ENCODE measurements at places on chromosomes 5 and 9.

GRCh38 chr9:106961623-106962022, 98.7 kb downstream of the ZNF462 start:
- no peak for DNase-seq

DNA sequence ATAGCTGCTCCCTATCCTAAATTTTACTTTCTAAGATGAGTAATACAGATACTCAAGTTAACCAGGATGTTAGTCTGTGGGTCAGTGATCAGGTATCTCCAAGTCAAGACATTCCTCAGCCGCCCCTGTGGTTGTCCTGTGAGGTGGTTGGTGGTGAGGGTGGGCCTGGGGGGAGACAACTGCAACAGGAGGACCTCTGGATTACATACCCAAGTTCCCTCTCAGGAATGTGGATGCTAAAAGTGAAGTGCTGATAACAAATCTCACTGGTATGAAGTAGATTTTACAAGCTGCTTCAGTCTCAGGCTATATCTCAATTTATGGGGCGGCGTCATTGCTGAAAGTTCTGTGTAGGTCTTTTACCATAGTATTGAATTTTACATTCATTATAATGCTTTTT, 38.3 kb downstream of the SLC1A3 start:
- DNase-seq = no peak

- no peak for DNase-seq
Observed at GRCh38 chr9:122051351-122052321, 41.5 kb downstream of the TTLL11 start.

DNA sequence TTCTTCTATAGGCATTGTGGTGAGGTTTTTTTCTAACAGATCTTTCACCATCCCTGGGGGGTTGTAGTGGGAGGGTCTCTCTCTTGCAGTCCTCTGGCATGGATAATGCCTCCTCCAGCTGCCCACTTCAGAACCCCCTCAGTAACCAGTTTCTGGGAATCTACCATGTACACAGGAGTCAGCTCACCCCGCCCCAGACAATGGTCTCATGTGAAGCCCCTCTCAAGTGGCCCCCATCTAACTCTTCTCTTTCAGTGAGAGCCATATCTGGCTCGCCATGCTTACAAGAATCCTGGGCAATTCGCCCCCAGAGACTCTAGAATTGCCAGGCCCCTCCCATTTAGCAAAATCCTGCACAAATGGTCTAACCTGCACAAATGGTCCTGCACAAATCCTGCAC, 144.4 kb upstream of the FSTL4 start:
- no peak for DNase-seq

GRCh38 chr5:59893429-59894227, at the start of gene PDE4D:
Gene PDE4D (minus strand): TSS chr5:59893726.
- peak; percentile 77 for DNase-seq

- no peak for DNase-seq
Observed at GRCh38 chr5:39650008-39650762, 225.4 kb upstream of the DAB2 start.

DNA sequence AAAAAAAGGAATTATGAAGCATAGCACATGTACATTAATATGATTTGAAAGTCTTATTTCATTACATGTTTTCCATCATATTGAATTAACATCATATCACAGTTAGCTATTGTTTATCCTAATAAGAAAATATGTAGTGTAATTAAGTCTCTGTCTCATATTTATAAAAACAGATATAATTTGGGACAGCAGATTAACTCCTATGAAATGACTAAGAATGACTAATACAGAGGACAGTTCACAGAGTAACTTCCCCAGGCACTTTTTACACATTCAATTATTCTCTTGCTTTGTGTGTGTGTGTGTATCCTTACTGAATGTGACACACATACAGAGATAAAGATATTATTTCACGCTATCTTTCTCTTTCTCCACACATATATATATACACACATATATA, 2400.9 kb upstream of the C9orf72 start:
- DNase-seq = no peak

DNA sequence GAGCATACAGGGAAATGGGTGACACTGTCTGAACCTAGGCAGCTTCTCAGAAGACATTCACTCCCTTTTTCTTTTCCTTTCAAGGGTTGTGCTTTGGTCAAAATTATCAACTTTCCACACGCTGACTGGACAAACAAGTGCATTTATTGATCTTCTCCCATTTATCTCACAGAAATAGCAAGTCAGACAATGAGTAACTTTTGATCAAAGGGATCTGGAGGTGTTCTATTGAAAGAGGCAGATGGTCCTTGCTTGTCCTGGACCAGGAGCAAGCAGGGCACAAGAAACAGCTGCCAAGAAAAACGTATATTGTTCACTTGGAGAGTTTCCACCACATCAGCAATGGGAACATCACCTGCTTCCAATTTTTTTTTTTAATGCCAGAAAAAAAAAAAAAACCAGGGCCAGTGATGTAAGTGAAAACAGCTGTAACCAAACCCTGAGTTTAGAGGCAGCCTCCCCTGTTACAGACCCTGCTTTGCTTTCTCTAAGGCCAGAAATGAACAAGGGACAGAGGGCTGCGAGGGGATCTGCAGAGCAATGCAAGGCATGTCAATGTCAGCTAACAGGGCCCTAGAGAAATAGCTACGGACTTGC, 79.8 kb downstream of the NIPSNAP3B start:
- DNase-seq = no peak

GRCh38 chr5:14175381-14175780, 32.2 kb downstream of the TRIO start:
- no peak for DNase-seq

DNA sequence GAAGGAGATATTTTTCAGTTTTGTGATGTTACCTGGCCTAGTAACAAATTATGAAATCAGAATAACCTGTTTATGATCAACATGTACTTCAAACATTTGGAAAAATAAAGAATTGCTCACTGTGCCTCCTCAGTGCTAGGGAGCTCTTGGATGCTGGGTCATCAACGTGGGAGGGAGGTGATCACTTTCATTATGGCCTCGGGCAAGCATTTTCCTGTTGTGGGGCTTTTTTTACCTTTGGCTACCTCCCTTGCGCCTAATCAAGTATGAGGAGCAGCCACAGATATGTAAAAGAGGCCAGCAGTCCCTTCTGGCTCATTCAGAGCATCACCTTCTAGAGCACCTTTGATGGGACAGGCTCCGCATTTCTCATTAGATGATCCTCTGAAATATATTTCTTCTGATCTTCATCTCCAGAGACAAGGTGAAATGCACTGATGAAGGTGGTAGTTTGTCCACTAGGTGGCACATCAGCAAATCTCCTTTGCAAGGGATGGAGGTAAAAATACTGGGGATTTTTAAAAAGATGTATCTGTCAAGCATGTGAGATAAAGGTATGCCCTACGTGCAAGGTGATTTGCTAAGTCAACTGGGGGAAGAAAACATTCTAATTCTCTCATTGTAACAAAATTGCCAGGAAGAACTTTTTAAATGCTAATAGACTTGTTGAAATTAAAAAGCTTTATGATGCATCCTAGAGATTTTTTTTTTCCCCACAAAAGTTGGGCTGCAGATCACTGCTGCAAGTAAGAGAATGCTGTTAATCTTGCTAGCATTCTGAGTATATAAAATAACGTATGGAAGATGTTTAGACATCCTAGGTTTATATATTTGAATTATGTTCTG, 218.2 kb downstream of the MAST4 start:
- no peak for DNase-seq

DNA sequence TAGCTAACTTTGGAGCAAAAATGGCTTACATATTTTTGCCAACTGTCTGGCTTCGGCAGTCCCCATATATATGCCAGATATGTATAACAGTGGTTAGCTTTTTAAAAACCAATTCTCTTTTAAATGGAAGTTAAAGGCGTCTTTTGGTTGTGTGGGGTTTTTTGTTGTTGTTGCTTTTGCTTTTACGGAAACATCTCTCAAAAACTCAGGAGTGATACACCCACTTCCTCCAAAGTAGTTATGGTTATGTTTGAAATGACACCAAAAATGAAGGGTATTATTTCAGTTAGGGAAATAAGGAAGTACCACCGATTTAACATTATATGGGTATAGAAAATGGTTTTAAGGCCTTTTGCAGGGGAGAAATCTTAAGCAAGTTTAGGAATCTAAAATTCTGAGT, 2.3 kb downstream of the CNOT8 start:
- no peak for DNase-seq

GRCh38 chr5:76696251-76696650, 19.7 kb upstream of the F2R start:
- DNase-seq = no peak

DNA sequence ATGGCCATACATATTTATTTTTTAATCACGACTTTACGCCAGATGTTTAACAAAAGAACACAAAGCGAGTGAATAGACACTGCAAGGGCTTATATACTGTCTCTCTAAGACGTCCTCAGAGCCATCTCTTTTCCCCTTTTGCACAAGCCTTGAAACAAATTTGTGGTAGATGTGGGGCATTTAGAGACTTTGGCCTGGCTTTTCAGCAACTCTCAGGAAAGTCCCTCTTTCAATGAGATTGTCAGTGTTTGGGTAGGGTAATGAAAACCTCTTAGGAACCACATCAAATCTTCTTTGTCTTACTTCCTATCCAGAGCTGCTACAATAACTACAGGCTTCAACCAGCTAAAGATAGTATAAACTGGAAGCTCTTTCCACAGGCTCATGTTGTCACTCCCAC, 380.0 kb downstream of the ANXA1 start:
- no peak for DNase-seq

- DNase-seq = no peak
Observed at GRCh38 chr5:136809382-136809781, 444.0 kb upstream of the TRPC7 start.

DNA sequence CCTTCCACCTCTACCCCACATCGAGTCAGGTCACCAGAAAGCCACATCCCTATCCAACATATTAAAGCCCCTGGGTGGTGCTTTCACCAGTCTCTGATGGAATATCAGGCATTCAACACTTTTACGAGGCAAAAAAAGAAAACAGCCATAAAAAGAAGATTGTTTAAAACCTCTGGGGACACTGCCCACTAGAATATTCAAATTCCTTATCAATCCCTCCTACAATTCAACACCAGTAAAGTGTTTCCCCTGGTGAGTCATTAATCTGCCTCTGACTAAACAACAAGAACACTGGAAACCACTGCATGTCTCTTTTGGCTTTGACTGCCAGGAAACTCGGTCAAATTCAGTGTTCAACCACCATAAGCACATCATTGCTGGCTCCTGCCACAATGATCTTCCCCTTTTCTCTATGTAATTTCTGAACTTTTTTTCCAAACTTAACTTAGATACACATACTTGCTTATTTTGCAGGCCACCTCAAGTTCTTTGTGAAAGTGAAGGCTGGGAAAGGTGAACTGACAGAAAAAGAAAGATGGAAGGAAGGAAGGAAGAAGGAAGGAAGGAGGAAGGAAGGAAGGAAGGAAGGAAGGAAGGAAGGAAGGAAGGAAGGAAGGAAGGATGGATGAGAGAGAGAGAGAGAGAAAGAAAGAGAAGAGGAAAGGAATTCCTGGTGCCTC, 105.3 kb downstream of the PAX5 start:
- DNase-seq = no peak

- DNase-seq = peak; percentile 84
Observed at GRCh38 chr9:124342776-124343485, 72.3 kb downstream of the PSMB7 start.

DNA sequence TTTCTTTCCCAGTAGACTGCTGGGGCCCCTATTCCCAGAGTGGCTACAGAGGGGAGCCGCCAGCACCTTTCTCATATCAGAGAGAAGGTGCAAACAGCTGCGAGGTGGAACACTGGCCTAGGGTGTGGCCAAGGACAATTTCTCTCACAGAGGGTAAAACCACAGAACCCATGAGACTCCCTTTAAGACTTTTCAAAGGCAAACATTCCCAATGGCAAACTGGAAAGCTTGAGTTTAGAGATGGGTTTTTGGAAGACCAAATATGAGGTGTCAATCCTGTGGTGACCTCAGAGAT, 335.1 kb upstream of the PIK3R1 start:
- no peak for DNase-seq

- no peak for DNase-seq
Observed at GRCh38 chr5:136108180-136108611, 24.4 kb upstream of the SMAD5 start.

- no peak for DNase-seq
Observed at GRCh38 chr5:139634541-139634940, 13.6 kb upstream of the CXXC5 start.

GRCh38 chr5:58711965-58712364, 129.1 kb downstream of the RAB3C start:
- no peak for DNase-seq

DNA sequence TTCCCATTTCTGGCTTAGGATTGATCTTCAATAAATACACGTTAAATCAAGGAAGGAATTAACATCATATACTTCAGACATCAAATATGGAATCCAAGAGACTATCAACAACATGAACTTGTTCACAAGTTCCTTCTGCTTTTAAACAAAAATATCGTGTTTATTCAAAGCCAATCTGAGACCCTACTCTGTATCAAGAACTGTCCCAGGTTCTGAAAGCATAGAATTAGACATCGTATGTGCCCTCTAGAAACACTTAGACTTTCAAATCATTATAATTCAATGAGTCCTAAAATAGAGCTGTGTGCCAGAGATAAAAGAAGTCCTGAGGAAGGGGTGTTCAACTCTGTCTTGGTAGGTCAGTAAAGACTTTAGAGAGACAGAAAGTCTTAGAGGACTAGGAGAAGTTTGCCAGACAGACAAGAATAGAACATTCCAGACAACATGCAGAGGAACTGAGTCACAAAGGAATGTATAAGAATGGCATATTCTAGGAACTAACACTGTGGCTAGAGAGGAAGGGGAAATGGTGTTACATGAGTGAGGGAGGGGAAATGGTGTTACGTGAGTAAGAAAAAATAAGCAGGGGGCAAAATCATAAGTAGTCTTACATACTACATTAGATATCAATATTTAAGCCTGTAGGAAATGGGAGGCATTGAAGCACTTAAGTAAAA, 2.9 kb downstream of the TPD52L3 start:
- DNase-seq = no peak

GRCh38 chr5:178274781-178275537, 42.4 kb upstream of the PHYKPL start:
- DNase-seq = no peak

GRCh38 chr5:154308443-154309370, 118.2 kb downstream of the GALNT10 start:
- DNase-seq = no peak

GRCh38 chr9:90325913-90326653, 316.5 kb downstream of the DIRAS2 start:
- no peak for DNase-seq

DNA sequence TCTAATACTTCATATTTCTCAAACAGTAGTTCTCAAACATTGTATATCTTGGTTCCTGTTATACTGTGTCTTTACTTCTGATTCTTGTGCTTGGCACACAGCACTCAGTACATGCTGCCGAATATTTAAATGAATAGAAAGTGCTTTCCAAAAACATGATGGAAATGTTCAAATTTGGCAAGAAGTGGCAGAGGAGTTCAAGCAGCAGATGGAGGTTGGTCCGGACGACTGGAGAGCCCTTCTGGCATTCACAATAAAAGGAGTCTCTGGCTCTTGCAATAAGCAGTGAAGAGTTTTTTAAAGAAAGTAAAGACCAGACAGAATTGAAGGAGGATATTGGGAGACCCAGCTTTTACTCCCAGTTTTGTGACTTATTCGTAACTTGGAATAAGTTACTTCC, 36.3 kb downstream of the TSTD2 start:
- DNase-seq = no peak

All from left lung (tissue), 14 donors.